ENCODE measurements at places on chromosomes 3 and 15.
A peak's percentile ranks its signal among the peaks of the same experiment; 100 is the strongest.

DNA sequence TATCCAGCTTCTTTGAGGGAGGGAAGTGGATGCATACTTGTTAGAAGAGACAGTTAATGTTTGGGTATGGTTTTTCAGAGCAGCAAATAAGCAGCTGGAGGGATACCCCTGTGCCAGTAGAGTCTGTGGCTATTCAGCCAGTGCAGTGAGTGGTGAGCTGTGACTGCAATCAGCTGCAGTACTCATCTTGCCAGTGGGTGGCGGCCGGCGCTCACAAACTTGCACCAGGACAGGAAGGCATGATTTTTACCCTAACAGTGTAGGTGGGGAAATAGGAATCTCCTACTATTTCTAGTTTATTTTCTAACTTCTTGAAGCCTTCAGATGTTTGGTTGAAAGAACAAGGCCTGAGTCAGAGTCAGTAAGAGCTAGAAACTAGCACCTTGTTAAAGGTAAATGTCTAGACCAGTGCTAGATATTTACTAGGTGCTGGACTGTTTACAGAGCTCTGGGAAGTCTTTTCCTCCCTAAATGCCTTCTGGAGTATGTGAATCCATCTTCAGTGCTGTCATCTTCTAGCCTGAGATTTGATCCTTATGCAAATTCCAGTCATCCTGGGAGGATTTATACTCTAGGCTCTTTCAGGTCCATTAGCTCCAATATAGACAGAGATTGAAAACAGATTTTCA lies 23.6 kb downstream of the TIMP4 start:
- peak; percentile 14 for DNase-seq

DNA sequence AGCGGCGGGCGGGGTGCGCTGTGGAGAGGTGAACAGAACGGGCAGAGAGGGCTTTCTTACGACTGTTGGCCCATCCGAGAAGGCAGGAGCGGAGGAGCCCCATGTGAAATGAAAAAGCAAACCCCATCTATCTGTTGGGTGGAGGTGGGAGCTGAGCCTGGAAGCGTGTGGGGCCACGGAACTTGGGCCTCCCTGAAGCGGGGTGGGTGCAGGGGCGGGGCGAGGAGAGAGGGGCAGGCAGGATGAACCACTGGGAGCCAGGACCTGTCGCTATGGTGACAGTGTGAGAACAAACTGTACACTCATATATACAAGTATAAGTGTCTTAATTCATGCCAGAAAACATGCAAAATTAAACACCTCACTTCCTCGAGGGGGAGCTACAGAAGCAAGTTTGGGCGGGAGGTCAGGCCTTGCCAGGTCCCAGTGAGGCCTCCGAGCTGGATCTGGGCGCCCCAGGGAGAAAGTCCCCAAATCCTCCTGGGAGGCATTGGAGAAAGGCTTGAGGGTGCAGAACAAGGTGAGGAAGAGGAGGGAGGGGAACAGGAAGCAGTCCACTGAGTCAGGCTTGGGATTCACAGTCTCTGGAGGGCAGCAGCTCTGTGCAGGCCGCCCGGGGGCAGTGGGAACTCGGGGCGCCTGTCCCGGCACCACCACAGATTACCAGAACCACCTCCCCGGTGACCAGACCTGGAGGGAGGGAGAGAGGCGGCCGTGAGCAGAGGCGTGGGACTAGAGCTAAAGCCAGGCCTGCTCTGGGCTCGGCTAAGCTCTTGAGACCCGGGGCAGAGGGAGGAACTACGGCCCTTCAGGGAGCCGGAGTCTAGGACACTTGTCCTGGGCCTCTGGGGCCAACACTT lies 34.8 kb downstream of the RBPMS2 start:
- DNase-seq = no peak

DNA sequence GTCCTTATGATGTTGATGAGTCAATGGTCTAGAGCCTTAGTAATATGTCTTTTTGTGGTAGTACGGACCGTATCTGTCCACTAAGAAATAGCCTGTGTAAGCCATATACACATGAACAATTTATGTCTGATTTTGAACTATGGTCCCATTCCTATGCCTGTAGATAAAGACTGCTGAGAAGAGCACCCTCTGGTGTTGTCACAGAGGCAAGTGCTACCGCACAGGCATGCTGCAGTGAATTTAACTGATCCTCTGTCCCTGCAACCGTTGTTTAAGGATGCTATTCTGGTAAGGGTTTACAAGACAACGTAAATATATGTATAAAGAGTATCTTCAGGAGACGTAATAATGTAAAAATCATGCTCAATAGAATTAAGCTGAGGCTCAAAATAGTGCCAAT lies 170.7 kb downstream of the UBE3A start:
- no peak for DNase-seq

DNA sequence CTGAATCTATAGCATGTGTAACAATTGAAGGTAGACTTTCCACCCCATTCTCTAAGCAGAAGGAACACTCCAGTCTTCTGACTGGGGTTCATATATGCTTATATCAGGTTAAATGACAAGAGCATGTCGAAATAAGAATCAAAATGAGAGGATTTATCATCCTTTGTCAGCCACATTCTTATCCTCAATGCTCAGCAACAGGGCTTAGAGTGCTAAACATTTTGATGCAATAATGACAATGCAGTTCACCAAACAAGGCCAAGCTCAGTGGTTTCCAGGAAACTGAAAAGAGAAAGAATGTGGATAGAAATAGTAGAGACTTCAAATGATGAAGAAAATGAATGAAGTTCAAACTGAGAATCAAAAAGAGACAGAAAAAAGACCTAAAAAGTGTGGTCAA lies 78.0 kb downstream of the FSIP1 start:
- DNase-seq = no peak

DNA sequence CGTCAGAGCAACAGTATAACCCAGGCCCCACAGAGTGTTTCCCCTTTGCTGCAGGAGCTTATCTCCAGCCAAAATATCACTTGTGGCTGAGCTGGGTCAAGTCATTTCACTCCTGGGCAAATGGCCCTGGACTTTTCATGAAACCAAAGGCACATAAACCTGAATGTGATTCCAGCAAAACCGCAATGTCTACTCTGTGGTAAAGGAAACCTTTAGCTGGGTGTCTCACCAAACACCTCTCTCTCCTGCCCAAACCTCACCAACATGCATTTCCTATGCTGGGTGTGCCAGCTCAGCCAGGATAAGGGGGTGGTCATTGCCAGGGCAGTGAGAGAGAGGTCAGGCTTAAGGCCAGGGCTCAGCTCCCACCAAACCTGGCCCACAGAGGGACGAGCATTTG lies 67.4 kb downstream of the GTPBP8 start:
- DNase-seq = no peak

GRCh38 chr3:172625404-172625803 lies 85.5 kb downstream of the NCEH1 start:
- DNase-seq = no peak

DNA sequence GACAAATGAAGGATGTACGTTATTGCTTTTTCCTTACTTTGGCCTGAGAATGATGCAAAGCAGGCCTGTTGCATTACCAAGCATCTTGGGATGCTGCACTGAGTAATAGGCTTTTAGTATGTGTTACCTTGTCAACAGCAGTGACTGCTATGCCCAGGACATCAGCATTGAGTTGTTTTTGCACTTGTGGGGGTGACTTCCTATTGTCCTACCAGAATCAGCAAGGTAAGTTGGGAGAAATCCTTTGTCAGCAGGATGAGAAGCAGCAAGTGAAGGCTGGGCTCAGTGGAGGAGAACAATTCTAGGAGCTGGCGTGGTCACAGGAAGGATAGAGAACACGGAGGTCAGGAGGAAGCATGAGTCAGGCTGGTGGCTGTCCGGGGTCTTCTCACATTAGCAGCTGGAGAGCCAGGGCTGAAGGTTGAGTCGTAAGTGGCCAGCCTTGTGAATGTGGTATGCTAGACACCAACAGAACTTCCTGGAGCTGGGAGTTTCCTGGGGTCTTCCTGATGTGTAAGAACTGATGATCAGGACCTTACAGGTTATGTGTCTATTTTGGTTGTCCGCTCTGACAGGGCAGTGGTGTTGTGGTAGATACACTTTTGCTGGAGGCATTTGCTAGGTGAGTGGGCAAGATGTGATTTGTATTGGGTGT lies 142.7 kb downstream of the FNDC3B start:
- no peak for DNase-seq

DNA sequence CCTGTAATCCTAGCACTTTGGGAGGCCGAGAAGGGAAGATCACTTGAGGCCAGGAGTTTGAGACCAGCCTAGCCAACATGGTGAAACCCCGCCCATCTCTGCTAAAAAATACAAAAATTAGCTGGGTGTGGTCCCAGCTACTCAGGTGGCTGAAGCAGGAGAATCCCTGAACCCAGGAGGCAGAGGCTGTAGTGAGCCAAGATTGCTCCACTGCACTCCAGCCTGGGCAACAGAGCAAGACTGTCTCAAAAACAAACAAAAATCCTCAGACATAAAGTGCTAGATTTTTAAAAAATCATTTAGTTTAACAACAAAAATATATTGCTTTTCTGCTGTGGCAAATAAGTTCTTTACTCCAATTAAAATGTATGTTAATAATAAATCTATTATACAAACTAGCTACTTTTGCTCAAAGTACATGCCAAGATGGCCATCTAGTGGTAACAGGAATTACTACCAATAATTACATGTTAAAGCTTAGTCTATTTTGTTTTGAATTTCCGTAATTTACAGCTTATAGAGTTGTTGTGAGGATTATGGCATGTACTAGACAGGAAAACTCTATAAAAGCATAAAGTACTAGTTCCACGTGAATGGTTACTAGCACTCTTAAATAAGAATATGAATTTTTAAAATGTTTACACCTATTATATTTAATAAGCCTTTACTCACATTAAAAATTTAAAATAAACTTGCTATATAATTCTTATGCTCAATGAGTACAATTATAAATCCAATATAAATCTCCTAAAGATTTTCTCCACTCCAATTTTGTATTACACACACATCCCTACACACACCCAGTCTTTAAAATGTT lies 39.0 kb downstream of the GABPB1 start:
- DNase-seq = peak; percentile 30

DNA sequence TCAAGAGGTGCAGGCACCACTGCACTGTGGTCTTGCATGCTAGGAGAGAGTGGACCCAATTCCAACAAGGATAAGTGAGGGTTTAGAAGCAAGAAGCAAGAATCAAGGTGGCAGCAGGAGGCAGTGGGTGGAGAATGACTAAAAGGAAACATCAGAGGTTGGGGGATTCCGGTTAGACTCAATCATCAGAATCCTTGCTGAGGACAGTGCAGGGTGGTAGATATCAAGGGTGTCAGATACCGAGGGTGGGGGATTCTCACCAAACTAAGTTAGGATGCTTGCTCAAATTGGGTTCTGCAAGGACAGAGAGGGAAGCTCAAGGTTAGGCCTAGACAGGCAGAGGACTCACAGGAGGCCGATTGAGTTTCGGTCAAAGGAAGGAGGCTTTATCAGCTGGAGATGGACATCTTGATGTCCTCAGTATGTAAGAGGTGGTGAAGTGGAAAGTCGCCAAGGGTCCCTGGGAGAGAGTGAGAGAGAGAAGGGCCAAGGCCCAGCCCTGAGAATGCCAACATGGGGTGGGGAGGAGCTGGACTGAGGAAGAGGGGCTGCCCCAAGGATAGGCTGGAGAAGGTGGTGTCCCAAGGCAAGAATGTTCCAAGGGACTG lies 102.2 kb downstream of the ARNT2 start:
- no peak for DNase-seq

DNA sequence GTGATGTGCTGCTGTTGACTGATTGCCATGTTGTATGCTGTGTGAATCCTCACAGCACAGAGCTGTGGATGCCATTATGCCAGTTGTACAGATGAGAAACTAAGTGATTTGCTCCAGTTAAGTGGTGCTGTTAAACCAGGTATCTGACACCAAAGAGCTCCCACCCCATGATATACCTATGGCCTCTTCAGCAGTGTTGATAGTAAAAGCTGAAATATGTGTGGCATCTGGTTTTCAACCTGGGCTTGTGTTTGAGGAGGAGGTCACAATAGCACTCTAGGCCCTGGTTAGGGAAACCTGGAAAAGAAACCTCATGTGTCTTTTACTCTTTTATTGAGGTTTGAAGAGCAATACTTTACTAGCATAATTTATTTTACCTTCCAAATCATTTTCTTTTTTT lies 21.4 kb downstream of the RAD54L2 start:
- DNase-seq = no peak

GRCh38 chr3:24628523-24629258 lies 134.0 kb upstream of the THRB start:
- DNase-seq = no peak

GRCh38 chr3:21781355-21781754 lies 30.3 kb upstream of the ZNF385D start:
- DNase-seq = peak; percentile 17

- no peak for DNase-seq
These were observed 25.2 kb downstream of the EOMES start for GRCh38 chr3:27696906-27697305.

DNA sequence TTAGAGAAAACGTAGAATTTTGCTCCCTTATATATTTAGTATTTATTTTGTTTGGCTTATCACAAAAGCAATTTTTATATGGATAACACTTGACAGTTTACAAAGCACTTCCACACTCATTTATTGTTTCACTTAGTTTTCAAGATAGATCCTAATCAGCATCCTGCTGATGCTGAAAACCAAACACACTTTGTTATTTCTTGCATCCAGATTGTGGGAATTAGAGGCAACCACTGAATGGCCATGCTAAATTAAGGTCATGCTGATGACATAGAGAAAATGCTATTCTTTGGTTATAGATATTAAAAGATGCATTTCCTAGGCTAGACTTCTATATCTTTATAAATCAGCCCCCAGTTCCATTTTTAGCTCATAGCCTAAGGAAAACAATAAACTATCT lies 474.1 kb upstream of the KCNMB2 start:
- DNase-seq = no peak

GRCh38 chr3:131009698-131010097 lies 16.9 kb downstream of the ASTE1 start:
- DNase-seq = no peak

GRCh38 chr3:5017925-5018531 lies 38.8 kb downstream of the BHLHE40 start:
- DNase-seq = no peak

- no peak for DNase-seq
These were observed 1.4 kb upstream of the ZFAND6 start for GRCh38 chr15:80058044-80058443.

DNA sequence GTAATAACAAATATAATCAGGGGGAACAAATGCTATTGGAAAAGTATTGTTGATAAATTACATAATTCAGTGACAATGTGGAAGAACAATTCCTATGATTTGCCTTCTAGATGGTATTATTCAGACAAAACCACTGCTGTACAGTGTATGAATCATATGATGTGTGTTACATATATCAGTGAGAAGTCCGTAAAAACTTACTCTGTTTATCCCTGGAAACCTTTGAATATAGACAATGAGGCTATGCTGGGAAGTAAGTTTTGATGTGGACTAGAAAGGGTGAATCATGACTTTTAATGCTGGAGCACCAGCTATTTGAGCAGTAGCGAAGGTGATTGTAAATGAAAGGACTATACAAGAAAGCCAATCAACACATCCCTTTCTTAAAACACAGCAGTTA lies 17.9 kb downstream of the C3orf38 start:
- DNase-seq = no peak

- no peak for DNase-seq
These were observed 40.5 kb downstream of the SH3BP5 start for GRCh38 chr3:15291589-15292541.

- DNase-seq = no peak
These were observed 327.5 kb downstream of the RORA start for GRCh38 chr15:60901647-60902046.
